CD14-positive monocyte (primary cell): ENCODE measurements at places on chromosomes 13 and 19.

DNA sequence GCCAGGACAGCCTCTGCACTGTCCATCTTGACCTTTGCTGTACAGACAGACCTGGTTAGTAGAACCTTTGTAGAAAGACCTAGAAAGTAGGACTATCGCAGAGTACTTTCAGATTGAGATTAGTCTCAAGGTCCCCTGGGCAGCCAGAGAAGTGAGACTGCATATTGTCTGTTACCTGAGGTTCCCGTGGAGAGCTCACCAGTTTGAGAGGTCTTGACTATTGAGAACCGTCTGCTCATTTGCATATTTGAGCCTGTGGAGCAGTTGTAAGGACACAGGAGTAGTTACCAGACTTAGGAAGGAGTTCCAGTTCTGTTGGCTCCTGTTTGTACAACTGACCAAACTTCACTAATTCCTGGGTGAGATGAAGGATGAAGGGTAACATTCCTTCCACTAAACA is 66.2 kb downstream of the SPATA13 start:
- no peak for DNase-seq

DNA sequence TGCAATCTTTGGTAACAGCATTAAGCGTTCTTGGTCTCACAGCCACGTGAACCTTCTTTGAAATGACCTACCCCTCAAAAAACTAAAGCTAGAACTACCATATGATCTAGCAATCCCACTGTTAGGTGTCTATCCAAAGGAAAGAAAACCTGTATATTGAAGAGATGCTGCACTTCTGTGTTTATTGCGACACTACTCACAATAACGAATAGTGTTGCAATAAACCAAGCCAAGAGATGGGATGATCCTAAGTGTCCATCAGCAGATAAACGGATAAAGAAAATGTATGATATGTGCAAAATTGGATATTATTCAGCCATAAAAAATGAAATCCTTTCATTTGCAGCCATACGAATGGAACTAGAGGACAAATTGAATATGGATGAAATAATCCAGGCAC is 637.9 kb downstream of the EFNB2 start:
- no peak for DNase-seq

GRCh38 chr13:21079221-21079620 is 17.8 kb upstream of the LATS2 start:
- no peak for DNase-seq

DNA sequence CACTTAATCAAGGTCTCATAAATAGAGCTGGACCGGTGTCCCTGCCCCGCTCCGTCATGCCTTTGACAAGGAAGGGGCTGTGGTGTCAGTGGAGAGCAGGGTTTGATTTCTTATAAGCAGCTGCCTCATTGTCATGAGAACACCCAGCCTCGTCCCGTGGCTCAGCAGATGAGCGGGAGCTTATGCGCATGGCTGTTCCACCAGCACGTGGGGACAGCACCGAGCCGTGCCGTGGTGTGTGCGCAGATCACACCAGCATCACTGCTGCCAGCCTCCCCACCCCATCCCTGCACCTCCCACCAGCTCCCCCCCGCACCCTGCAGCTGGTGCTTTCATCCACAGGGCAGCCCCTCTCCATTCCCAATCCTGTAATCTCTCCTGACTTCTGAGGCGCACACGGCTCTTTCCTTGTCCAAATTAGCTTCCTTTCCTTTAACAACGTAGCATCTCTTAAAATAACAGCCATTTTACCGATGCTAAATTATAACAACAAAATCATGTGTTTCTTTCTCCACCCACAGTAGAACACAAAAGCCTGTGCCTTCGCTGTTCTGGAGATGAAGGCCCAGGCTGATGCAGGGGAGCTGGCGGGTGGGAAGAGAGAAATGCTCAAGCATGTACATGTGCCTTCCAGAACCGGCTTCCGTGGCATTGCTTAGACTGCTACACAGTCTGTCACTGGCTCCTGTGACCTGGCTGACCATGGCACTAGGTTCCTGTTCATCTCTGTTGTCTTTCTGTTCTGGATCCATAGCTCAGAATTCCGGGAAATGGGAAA is 96.8 kb downstream of the RAB20 start:
- no peak for DNase-seq

DNA sequence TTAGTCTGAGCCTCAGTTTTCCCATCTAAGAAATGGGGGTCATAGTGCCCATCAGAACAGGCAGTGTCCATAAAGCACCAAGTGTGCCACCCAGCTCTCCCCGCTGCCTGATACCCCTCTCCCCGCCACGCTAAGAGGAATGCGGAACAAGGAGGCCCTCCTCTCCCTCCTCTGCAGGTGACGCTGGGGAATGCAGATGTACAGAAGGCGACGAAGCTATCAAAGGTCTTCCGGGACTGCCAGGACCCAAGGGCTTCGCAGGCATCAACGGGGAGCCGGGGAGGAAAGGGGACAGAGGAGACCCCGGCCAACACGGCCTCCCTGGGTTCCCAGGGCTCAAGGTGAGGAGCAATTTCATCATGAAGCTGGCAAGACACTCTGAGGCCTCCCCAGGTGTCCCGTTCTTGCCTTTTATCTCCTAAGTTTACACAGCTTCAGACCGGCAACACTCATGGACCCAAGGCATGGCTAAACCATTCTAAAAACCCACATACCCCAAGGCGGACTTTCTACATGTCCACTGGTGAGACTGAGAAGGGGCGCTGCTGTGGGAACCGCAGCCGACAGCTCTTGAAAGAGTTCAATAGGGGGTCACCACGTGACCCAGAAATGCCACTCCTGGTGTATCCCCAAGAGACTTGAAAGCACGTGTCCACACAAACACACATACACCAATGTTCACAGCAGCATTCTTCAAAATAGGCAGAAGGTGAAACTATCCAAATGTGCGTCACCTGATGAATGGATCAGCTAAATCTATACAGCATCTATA is 102.7 kb downstream of the RAB20 start:
- no peak for DNase-seq

DNA sequence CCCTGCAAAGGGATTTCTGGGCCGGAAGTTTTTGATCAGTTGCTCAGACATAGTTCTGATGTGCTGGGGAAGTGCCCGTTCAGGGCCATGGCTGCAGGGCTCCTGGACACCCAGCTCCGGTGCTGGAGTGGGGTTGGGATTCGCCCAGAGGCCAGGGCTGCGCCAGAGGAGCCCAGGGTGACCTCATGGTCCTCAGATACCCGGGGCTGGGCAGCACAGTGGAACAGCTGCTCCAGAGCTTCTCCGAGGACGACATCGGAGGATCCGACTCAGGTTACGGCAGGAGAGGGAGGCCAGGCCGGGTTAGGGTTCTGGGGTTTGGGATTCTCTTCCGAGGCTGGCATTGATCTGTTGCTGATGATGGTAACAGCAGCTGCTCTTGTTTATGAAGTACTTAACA is 20.9 kb downstream of the CARM1 start:
- DNase-seq, result no peak

GRCh38 chr13:43244481-43244880 is 221.1 kb downstream of the DNAJC15 start:
- no peak for DNase-seq

- peak; percentile 78 for DNase-seq
Observed at GRCh38 chr19:2032296-2032941, 16.9 kb upstream of the BTBD2 start.

DNA sequence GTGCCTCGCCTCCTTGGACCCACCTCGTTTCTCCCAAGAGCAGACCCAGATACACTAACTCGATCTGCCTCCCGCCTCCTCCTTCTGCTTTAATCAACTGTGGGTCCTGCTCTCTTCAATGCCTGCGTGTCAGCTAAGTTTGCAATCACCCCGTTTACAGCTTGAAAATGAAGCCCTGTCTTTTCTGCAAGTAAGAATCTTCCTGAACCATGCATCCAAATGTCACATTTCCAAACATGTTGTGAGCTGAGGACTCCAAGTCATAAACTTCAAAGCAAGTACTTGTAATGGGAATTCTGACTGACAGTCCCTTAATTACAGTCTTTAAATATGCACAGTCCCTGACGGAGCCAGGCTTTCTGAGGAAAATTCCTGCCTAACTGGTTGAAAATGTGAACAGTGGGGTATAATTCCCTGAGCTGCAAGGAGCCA is 154.9 kb upstream of the UQCRFS1 start:
- DNase-seq, result no peak

GRCh38 chr13:114142137-114142550 is 9.7 kb upstream of the RASA3 start:
- no peak for DNase-seq

DNA sequence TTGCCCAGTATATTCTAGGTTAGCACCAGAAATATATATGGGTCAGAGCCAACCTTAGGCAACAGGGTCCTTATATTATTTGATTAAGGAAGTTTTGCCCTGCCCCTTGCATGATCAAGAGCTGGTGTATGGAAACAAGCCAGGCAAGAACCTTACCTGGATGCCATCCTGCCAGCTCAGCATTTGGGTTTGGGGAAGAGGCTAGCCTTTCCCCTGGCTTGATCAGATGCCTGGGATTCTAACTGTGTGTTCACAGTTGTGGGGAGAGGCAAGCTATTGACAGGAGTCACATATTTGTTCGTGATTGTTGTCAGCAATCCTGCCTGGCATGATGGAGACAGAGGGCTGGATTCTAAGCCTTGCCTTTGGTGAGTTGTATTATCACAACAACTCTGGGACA is 260.0 kb upstream of the DACH1 start:
- no peak for DNase-seq

GRCh38 chr13:91308299-91308698 is 39.2 kb upstream of the MIR17HG start:
- DNase-seq, result no peak
